ENCODE measurements at places on chromosomes 3 and 15.
A peak's percentile ranks its signal among the peaks of the same experiment; 100 is the strongest.

DNA sequence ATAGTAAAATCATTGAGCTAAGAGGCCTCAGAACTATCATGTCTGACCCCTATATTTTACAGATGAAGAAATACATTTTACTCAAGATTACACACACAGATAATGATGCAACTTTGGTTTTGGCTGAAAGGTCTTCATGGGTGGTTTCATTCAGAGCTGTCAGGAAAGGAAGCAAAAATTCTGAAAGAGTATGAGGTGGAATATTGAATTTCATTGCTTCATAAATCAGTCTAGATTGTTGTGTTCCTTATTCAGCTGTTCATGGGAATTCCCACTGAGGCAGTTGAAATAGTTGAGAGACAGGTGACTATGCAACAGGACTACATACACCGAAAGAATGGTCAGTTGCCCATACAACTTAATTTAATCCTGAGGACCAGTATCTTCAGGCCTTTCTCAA, 39.4 kb downstream of the CD200 start:
- DNase-seq: peak; percentile 73

DNA sequence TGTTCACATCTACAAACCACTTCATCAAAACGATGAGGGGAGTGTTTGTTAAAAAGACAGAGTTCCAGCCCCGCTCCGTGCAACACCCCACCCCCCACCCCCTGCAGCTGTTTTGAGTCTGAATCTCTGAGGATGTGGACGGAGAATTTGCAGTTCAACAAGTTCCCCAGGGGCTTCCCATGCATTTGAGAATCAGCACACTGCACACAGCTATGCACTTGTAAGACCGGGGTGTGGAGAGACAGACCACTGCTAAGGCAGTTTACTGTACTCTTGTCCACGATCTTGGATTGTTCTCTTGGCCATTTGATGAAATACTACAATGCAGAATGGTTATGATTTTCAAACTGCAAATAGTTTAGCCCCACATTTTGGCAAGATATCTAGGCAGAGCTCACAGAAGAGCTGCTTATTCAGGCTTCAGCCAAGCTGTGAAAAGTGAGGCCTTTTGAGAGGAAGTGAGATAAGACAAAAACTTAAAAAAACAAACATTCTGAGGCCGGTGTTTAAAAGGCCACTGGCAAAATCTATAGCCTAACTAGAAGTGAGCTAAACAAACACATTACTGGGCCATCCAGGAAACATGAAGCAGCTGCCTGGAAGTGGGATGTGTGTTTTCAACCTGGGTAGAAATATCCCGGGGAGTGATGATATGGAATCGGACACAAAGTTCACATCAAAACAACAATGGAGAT, 308.2 kb upstream of the ADAMTS9 start:
- peak; percentile 62 for DNase-seq

DNA sequence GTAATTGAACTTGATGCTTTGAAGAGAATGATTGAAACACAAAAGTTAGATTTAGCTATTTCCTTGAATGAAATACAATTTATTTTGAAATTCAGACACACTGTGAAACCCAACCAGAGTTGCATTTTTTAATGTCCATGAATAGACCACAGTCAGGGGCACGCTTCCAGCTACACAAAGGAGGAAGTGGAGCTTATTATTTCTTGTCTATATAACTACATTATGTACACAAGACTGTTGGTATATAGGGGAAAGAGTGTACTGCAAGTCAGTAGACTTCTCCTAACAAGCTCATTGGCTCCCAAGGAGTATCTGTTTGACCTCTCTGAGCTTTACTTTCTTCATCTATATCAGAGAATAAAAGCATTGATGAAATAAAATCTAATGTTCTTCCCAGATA, 326.2 kb downstream of the RYR3 start:
- no peak for DNase-seq

DNA sequence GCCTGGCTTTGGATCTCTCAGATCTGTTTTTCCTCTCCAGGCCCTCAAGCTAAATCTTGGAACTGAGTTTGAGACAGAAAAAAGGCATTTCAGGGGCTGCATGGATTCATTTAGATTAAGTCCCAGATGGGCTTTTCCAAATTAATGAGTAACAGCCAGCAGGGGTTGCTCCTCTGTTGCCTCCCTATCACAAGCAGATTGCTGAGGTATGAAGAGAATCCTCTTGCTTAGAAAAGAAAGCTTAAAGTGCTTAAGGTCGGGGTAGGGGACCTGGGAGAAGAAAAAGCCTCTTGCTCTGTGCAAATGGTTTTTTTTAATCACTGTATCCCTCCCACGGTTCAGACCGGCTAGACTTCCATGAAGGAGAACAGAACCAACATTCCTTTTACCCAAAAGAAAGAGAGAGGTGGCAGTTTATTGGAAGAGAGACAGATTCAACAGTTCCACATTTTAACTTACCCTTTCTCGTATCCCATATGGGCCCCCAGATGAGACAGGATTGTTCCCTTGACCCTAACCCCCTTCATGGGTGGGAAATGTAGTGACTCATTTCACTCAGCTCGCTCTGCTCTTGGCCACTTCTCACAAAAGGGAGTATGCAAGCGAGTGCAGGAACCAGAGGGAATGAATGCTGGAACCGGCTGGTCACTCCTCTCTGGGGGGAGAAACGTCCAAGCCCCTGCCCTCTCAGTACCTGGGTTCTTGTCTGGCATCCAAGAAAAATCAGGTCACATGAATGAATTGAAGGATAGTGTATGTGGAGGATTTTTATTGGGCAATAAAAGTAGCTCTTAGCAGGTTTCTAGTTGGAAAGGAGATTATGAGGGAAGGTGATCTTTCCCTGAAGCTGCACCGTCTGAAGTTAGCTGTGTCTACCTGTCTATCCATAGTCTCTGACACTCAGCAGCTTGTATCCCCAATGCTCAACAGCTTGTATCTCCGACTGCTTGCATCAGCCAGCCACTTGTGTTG, 745.2 kb downstream of the SI start:
- no peak for DNase-seq

GRCh38 chr3:186411994-186412393, 50.0 kb upstream of the DGKG start:
- no peak for DNase-seq

DNA sequence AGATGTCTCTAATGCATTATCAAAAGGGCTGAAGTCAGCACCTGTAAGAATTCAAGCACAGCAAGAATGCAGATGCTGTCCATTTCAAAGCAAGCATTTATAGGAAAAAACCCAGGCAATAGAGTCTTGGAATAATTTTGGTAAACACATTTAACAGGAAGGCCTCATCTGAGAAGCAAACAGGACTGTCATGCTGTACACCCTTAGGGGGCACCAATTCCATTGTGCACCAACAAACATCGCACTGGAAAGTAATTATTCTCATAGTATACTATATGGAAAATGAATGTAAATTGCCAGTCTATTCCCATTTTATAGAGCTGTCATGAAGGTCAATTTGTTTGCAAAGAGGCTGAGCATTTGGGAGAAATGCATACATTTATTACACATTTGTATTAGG, 247.3 kb upstream of the SUCLG2 start:
- no peak for DNase-seq

DNA sequence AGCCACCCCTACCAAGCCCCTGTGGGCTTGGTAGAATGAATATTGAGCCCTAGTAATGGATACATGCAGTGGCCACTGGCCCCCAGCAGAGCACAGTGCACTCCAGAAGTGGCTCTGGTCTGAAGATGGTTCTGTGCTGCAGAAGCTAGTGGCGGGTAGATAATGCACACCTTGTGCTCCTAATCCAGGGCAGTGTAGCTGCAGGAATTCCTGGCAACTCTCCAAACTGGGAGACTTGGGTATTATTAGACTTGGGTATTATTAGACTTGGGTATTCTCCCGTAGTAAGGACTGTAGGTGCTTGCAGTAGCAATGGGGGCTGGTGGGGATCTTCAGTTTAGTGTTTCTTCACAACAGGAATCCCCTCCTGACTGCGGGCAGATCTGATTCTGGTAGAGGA, 34.7 kb downstream of the NUSAP1 start:
- DNase-seq: no peak

GRCh38 chr3:68239542-68239941, 585.1 kb upstream of the SUCLG2 start:
- no peak for DNase-seq

DNA sequence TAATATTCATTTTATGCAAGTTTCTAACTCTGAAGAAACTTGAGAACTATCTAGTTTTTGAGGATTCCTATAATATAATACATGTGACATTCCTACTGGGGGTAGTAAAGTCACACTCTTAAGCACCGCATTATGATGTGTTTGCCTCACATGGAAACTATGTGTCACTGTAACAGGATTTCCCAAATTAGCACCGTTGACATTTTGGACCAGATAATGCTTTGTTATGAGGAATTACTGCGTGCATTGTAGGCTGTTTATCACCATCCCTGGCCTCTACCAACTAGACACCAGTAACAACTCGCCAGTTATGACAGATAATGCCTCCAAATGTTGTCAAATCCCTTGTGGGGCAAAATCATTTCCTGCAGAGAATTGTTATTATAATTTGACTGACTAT, 267.8 kb downstream of the RAP2B start:
- no peak for DNase-seq

- DNase-seq: no peak
Measured at GRCh38 chr15:31557899-31558298, 231.3 kb downstream of the KLF13 start.

DNA sequence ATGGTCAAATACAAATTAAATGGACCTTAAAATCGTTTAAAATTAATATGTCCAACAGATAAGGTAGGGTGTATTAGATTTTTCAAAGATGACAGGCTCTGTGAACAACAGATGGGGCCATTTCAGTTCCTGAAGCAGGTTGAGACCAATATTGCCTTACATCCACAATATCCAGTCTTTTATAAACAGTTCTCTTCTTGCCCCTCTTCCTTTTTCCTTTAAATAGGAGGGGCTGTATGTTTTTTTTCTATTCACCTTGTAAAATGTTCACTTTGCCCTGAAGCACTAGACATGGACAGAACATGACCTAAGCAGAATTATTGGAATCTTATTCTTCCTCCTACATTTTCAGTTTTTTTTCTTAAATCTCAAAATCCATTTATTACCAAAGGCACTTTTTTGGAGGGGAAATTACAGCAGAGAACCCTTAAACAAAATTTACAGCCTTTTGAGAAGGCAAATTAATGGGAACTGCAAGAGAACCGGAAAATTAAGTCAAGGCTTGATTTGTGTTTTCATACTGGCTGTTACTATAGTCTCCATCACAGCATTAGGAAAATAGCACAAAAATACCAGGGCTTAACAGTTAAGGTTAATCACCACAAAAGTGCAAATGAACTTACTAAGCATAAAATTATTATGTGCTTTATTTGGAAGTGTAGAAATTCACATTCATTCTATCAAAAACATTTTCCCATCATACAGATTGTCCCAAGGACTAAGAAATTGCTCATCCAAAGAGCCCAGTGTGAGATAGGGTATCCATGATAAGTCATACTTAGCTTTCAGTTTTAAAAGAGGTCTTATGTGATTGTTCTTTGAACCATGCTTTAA, 55.8 kb downstream of the CMSS1 start:
- DNase-seq: no peak

DNA sequence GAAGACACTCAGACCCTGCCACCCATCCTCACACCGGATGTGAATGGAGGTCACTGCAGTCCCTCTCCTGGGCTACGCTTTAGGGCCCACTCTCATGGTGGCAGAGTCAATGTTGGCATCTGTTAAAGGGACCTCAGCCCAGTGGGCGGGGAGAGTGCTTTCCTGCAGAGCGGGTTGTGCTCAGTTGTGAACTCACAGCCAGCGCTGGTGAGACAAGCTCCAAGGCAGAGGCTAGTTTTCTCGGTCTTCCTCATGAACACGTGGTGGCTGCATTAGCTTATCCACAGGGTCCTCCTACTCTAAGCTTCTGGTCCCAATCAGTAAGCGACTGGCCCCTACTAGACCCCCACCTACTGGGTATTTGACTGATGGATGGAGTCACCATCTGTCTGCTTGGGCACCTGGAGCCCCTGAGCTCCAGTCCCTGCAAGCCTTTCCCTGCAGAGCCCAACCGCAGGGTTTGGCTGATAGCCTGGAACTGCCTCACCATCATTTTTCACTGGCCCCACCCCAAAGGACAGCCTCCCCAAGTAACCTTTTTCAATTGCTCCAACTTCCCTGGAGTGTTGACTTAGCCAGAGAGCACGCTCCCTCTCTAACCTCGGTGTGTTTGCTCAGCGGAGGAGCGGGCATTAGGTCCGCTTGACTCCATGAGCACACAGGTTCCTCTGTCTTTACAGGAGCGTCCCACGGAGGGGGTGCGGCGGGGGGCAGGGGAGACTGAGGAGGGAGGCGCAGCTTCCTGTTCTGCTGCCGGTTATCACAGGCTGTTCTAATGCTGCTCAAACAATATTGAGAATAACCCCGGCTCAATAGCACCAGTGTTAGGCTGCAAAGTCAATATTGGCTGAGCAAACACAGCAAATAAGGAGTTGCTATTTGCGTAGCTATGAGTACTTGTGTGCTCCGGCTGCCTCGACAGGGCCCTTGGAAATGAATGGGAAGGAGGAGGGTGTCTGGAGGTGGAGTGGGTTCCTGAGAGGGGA, 141.7 kb downstream of the RPLP1 start:
- peak; percentile 58 for DNase-seq

- no peak for DNase-seq
Measured at GRCh38 chr15:73959012-73959581, 32.8 kb downstream of the LOXL1 start.

GRCh38 chr15:96756146-96756545, 425.6 kb downstream of the NR2F2 start:
- DNase-seq: no peak

GRCh38 chr3:41202834-41203345, 3.6 kb downstream of the CTNNB1 start:
- peak; percentile 67 for DNase-seq

GRCh38 chr15:29270169-29270955, 740 bp upstream of the NSMCE3 start:
- peak; percentile 36 for DNase-seq

DNA sequence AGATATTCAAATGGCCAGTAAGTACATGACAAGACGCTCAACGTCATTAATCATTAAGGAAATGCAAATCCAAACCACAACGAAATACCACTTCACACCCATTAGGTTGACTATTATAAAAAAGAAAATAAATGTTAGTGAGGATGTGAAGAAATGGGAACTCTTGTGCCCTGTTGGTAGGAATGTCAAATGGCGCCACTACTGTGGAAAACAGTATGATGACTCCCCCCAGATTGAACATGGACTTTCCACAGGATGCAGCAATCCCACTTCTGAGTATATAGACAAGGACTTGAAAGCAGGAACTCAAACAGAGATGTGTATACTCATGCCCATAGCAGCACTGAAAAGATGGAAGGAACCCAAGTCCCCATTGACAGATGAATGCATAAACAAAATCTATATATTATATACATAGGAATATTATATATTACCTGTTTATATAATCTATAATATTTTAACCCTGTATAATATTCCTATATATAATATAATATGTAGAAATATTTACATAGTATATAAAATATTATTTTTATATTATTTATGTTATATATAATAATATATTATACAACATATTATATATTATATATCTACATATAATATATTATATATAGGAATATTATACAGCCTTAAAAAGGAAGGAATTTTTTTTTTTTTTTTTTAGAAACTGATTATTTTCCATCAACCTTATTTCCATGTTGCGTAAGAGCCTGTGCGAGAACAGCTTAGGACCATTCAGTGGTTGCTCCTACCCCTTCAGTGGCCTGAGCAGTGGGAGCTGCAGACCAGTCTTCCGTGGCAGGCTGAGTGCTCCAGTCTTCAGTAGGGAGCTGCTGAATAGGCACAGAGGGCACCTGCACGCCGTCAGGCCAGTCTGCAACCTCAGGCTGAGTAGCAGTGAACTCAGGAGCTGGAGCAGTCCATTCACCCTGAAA, 17.6 kb upstream of the PIGZ start:
- no peak for DNase-seq

- DNase-seq: peak; percentile 53
Measured at GRCh38 chr15:50890751-50891150, 17.7 kb upstream of the AP4E1 start.

Measured in iris pigment epithelial cell (primary cell).